Activated T-helper 1 cell treated with anti-CD3 and anti-CD28 coated beads, Interleukin-12 subunit alpha, Interleukin-12 subunit beta, Interleukin-2, Interleukin-4 antibody, amounts not matched to agents 30 ng/mL and 10 ng/mL and 1 ng/mL, durations not matched to agents 14 hours and 24 hours and 36 hours (primary cell): ENCODE measurements at places on chromosomes 5 and 9.

DNA sequence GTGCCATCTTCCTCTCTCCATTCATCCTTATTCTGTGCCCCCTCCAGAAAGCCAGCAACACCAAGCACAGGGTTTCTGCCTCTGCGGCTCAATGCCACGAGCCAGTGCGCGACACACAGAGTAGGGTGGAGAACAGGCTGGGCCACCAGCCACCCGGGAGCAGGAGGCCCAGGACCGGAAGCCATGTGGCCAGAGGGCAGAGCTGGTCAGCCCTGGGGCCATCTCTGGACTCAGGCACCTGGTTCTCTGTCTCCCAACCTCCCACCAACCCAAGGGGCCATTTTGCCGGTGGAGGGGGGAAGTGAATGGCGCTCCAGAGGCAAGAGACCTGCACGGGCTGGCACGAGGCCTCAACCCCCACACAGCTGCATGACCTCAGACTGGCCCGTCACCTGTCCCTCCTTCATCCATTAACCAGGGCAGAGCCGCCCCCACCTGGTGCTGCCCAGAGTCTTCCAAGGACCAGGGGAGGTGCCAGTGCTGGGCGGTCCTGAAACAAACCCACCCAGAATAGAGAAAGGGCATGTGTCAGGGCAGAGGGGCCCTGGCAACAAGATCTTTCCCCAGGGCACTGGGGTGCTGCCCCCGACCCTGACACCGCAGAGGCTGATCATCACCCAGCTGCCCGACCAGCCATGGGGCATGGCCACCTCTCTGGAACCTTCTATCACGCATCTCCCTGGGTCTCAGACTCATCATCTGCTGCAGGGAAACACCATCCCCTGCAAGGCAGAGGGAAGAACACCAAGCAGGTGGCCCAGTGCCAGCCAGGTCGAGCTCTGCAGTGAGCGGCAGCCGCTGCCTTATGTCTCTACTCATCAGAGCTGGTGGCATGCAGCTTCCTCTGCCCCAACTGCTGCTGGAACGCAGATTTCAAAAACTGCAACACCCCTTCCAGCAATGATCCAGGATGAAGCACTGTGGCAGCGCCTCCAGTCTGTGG, 11.9 kb downstream of the VAV2 start:
- DNase-seq = no peak

GRCh38 chr9:114501796-114502682, 3.2 kb downstream of the WHRN start:
- no peak for DNase-seq

DNA sequence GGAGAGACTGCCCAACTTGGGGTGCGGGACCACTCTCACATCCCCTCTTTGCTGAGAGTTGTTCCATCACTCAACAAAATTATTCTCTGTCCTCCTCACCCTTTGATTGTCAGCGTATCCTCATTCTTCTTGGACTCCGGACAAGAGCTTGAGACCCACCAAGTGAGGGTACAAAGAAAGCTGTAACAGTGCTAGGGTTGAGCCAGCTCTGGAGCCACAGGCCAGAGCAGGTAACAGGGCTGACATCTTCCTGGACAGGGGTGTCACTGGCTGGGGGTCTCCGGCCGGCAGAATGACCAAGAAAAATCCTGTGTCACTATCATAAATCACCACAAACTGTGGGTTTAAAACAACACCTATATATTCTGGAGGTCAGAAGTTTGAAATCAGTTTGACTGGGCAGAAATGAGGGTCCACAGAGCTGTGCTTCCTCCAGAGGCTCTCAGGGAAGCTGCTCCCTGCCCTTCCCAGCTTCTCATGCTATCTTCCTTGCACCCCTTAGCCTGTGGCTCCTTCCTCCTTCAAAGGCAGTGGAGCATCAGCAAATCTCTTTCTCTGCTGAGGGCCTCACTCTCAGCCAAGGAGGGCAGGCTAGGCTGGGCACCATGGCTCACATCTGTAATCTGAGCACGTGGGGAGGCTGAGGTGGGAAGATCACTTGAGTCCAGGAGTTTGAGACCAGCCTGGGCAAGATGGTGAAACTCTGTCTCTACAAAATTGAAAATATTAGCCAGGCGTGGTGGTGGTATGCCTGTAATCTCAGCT, 4.1 kb upstream of the BBLN start:
- no peak for DNase-seq

- DNase-seq = peak; percentile 52
Measured at GRCh38 chr9:93108291-93109041, 12.4 kb downstream of the CARD19 start.

DNA sequence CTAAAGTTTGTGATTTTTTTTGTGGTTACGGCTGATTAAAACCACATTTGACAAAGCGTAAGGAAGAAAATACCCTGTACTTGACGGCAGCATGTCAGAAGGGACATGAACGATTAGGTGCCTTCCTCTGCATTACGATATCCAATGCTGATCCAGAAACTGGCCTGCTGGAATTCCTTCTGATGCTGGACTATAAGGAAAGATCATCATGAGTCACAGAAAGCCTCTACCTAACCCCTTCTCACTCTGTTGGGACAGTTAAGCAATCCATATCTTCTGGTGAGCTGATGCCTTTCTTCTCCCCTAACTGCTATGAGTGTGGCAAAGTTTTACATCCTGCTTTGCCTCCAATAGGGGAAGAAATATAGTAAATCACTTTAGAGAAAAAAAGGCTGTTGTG, 78.4 kb upstream of the PAPPA start:
- DNase-seq = no peak

- DNase-seq = no peak
Measured at GRCh38 chr5:173316339-173317020, 11.7 kb downstream of the STC2 start.

- no peak for DNase-seq
Measured at GRCh38 chr5:527646-528628, 3.7 kb upstream of the SLC9A3 start.

GRCh38 chr5:171867786-171868185, 82.2 kb downstream of the SMIM23 start:
- no peak for DNase-seq

DNA sequence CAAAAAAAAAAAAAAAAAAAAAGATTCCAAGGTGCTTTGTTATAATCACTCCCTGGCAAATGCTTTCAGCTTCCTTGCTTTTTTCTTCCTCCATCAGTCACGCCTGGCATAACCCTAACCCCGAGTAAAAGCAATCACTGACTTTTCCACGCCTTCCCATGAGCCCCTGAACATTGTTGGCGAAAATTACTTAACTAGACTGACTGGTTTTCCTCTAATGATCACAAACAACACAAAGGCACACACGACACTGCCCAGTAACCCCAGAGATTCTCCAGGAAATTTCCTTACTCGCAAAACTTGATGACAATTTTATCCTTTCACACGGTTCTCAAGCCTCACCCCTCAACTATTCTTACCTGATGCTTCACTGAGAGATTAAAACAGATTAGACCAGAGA, 11.4 kb upstream of the PTGR1 start:
- no peak for DNase-seq

- no peak for DNase-seq
Measured at GRCh38 chr9:100813871-100814270, 214.7 kb upstream of the PLPPR1 start.

GRCh38 chr9:36137392-36138004, 965 bp downstream of the GLIPR2 start:
- no peak for DNase-seq

GRCh38 chr5:176728831-176729251, 81.5 kb upstream of the UNC5A start:
- DNase-seq = no peak

DNA sequence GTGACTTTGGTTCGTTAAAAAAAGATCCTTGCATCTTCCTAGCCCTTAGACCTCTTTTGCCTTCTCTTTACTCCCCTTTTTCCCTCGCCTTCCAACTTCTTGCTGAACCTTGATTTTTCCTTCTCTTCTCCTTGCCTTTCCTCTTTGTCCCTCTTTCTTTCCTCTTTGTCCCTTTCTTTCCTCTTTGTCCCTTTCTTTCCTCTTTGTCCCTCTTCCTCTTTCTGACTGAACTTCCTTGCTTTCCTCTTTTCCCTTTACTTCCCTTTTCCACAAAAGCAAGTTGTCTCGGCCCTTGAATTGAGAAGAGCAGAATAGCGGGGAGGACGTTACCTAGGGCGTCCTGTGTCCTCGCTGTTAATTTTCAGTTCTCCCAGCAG, 1.4 kb upstream of the MLLT3 start:
- no peak for DNase-seq

DNA sequence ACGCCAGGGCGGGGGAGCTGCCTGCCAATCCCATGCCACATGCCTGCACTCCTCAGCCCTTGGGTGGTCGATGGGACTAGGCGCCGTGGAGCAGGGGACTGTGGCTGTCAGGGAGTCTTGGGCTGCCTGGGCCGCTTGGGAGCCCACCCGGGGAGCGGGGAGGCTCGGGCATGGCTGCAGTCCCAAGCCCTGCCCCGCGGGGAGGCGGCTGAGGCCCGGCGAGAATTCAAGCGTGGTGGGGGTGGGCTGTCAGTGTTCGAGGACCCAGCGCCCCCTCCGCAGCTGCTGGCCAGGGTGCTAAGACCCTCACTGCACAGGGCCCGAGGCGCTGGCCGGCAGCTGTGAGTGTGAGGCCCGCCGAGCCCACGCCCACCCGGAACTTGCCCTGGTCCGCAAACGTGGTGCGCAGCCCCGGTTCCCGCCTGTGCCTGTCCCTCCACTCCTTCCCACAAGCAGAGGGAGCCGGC, 83.2 kb upstream of the DMRTA1 start:
- no peak for DNase-seq

DNA sequence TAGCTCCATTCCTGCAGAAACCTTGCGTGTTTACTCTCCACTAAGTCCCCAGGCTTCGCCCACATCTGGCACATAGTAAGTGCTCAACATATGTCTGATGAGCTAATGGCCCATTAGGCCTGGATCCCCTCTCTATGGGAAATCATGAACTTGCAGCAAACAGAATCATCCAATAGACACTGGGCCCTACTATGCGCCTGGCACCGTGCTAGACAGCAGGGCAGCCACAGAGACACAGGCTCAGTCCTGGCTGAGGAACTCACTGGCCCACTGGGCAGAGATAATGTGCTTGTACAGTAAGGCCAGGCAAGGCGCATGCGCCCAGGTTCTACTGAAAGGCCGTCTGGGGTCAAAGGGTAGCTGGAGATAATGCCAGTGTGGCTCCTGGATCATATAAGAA, 36.9 kb upstream of the FABP6 start:
- DNase-seq = no peak

DNA sequence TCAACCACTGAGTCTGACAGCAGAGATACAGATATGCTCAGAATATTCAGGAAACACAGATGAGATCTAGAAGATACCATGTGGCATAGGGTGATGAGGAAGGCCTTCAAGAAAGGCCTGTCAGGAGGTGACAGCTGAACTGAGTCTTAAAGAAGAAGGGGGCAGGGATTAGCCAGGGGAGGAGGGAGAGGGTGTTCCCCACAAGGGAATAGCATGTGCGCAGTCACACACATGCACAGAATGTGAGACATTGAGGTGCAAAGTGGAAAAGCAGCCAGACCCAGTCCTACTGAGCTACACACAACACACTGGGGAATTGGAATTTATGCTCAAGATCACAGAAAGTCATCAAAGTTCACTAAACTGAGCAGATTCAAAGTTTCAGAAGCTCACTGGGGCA, 3.0 kb upstream of the SLC25A48 start:
- no peak for DNase-seq

- DNase-seq = no peak
Measured at GRCh38 chr5:66841264-66841663, 245.1 kb downstream of the MAST4 start.

- DNase-seq = no peak
Measured at GRCh38 chr9:110864011-110864410, 174.3 kb downstream of the LPAR1 start.
